Hippocampal formation (tissue), 2 donors: ENCODE measurements at places on chromosomes 6 and 20.

DNA sequence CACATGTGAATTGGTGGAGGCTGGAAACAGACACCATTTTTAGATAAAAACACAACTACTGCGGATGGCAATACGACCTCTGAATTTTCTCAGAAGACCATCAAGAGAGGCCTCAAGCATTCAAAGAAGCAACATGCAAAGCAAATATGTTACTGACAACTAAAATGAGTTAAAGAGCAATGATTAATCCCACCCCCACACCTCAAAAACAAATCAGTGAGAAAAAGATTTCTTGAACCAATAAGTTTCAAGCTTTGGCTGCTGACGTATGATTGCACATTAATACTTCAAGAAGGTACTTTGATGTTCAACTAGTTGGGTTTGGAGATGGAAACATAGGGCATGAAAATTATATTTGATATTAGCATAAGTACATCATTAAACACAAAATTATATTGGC, 982 bp downstream of the MMUT start:
- DNase-seq: no peak

DNA sequence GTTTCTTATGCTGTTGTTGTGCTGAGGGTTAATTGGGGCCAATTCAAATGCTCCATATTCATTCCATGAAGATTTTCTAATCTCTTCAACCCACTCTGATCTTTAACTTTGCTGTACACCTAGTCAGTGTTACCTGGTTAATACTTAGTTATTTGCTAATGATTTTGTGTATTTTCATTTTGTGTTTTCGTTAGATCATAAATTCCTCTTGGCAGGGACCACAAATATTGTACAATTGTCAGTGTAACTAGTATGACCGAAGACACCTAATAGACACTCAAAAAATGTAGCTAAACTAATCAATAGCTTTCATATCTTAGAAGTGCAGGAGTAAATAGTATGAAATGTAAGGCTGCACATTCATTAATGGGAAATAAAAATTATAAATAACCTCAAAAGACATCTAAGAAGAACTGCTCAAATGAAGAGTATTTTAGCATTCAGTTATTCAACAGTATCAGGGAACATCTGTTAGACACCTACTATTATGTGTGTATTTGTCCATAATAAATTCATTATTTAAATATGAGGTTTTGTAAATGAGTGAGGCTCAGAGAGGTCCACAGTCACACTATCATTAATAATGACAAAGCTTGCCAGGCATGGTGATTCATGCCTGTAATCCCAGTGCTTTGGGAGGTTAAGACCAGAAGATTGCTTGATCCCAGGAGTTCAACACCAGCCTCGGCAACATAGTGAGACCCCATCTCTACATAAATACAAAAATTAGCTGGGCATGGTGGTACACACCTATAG, 13.4 kb upstream of the HSF2 start:
- no peak for DNase-seq

DNA sequence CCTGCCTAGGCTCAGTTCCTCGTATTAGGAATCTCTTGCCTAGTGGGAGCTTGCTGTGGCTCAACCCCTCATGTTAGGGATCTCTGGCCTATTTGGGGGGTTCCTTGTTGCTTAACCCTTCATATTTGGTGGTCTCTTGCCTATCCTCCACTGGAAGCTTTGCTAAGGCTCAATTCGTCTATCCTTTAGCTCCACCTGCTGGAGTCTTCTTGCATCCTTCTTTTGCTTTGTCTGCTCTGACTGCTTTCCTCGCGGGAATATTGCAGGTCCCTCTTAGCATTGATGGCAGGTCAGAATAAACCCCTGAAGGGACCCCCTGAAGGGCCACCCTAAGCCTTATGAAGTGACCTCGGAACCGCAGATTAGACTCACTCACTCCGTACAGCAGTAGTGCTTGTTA, 203.0 kb upstream of the TBX18 start:
- DNase-seq: no peak

DNA sequence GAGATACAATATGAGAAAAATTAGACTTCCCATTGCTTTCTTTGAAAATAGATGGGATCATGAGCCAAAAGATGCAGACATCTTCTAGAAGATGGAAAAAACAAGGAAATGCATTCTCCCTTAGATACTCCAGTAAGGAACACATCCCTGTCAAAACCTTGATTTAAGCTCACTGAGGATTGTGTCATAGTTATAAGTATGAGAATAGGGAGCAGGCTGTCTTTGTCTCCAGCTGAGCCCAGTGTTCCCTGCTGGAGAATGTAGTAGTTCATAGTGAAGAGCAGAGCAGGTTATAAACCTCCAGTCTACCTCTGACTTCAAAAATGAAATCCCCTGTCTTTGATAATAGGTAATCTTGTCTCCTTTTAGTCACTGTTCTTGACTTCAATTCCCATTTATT, 589.9 kb downstream of the PHF3 start:
- DNase-seq: no peak

DNA sequence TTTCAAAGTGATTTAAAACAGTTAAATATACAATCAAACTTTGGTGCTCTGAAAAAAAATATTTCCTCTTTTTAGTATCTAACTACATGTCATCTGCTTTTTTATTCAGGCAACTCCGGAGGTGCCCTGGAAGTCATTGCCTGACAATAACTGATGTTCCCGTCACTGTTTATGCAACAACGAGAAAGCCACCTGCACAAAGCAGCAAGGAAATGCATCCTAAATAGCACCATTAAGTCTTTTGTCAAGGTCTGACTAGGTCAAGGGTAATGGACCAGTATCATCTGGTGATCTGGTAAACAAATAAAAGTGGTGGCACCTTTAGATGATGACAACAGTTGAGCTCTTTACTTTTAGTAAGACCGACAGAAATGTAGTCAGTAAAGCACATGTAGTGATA, 13.2 kb downstream of the FAM229B start:
- DNase-seq: no peak

DNA sequence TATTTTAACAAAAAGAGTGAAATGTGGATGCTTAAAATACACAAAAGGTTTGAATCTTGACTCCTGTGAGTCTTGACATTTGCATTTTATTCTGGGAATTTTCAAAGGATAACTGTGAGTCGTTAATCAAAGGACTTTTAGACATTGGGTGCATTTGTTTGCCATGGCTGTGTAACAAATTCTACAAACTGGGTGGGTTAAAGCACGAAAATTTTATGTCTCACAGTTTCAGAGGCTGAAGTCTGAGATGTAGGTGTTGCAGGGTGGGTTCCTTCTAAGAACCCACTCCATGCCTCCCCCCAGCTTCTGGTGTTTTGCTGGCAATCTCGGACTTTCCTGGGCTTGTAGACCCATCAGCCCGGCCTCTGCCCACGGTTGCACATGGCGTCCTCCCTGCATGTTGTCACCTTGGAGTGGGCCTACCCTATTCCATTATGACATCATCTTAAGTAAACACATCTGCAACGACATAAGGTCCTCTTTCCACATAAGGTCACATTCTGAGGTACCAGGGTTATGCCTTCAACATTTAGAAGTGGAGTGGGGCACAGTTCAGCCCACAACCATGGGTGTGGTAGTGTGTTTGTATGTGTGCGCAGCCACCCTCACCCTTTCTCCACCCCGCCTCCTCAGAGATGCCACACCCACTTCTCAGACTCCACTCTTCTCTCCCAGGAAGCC, 113.1 kb downstream of the FOXA2 start:
- no peak for DNase-seq

- no peak for DNase-seq
Observed at GRCh38 chr20:45164906-45165305, 9.8 kb upstream of the PI3 start.

GRCh38 chr20:36645998-36646397, at the start of gene SLA2:
Gene SLA2, minus strand, starts transcription at chr20:36646196. Its CDS starts 4,861 bp downstream, at chr20:36641335.
- DNase-seq: no peak

DNA sequence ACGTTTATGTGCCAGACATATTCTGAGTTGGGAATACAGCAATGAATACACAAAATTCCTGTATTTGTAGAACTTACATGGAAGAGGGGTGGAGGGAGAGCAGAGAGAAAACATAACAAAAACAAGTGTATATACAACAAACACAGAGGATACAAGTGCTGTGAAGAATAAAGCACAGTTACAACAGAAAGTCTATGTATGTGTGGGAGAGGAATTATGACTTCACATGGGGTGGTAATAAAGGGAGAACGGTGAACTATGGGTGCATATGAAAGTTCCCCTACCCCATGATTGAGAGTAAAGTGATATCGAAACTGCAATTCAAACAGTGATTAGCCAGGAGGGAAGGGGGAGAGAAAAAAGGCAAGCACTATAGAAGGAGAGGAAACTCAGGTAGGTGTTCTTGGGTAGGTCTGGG, 24.6 kb downstream of the HBS1L start:
- DNase-seq: no peak

GRCh38 chr6:166862287-166862977, 93.9 kb downstream of the RNASET2 start:
- no peak for DNase-seq

GRCh38 chr20:51481341-51481914, 61.1 kb downstream of the NFATC2 start:
- no peak for DNase-seq

GRCh38 chr6:70059039-70059719, 192.8 kb downstream of the COL19A1 start:
- no peak for DNase-seq

GRCh38 chr6:56263596-56264315, 16.4 kb upstream of the COL21A1 start:
- DNase-seq: no peak

DNA sequence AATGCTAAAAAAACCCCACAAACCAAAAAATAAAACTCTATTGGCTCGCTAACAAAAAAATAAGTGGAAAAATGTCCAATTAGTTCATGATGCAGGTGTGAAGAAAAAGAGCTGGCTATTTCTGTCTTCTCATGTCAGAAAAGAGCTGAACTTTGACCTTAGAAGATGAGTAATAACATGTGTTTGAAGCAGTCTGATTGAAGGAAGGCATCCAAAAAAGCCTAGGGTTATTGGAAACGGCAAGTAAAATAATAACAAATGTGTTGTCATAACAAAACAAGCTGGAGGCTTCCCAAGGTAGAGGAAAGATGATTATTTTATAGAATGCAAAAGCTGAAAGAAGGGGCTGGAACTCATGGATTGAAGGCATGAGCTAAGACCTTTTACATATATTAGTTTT, 94.4 kb upstream of the FAM184A start:
- DNase-seq: no peak

GRCh38 chr20:57909763-57910331, 200.0 kb upstream of the PMEPA1 start:
- DNase-seq: no peak

DNA sequence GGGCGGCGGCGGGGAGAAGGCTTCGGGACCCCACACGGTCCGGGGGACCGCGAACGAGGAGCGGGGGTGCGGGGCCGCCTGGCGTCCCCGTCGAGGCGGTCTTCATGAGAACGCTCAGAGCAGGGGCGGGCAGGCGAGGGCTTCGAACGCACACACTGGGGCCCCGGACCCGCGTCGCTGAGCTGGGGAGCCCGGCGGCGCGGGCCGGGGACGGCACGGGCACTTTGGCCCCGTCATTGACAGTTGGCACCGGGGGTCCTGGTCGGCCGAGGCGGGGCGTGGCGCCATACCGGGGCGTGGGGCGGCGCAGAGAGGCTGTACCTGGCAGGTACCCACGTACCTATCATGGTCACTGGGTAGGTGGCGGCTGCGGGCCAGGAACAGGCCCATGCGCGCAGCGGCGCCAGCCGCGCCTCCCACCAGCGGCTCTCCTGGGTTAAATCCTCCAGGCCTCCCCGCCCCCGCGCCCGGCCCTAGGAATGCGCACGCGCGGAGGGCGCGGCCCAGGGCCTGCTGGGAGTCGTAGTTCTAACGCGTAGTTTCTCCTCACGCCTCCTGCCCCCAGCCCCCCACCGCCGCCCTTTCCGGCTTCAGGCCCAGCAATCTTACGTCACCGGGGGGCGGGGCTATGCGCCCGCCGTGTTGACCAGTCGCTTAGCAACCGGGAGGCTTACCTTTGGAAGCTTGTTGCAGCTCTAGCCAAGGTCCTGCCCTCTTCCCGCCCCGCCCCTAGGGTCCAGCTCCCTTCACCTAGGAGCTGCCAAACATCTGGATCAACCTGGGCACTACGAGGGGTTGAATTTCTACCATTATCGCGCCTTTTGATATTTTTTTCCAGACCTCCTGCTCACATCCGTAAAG, at the start of the genes PACRG and PRKN:
TSS of gene PACRG (plus strand) at position 653 of the 861 bp plus-strand sequence.
TSS of gene PRKN (minus strand) at position 445 of the 861 bp plus-strand sequence.
- DNase-seq: peak; percentile 95

GRCh38 chr6:11752360-11752759, 26.2 kb downstream of the ADTRP start:
- DNase-seq: no peak

DNA sequence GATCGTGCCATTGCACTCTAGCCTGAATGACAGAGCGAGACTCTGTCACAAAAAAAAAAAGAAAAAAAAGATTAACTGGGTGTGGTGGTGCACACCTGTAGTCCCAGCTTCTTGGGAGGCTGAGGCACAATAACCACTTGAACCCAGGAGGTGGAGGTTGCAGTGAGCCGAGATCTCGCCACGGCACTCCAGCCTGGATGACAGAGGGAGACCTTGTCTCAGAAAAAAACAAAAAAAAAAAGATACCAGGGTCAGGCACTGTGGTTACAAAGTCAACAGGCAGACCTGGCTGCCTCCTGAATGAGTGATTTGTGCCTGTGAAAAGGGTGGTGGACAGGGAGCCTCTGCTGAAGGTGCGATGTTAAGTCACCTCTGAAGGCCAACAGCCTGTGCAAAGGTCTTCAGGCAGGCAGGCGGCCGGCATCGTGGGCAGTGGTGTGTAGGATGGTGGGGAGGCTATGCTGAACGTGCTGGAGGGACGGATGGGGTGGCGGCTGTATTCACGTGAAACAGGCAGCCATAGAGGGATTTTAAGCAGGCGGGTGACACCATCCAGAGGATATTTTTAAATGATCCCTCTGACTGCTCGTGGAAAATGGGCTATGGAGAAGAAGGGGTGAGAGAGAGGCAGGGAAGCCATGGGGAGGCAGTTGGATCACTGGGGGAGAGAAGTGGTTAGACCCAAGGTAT, 41.4 kb downstream of the NOL4L start:
- no peak for DNase-seq

- DNase-seq: no peak
Observed at GRCh38 chr6:148811459-148811858, 64.6 kb downstream of the UST start.

DNA sequence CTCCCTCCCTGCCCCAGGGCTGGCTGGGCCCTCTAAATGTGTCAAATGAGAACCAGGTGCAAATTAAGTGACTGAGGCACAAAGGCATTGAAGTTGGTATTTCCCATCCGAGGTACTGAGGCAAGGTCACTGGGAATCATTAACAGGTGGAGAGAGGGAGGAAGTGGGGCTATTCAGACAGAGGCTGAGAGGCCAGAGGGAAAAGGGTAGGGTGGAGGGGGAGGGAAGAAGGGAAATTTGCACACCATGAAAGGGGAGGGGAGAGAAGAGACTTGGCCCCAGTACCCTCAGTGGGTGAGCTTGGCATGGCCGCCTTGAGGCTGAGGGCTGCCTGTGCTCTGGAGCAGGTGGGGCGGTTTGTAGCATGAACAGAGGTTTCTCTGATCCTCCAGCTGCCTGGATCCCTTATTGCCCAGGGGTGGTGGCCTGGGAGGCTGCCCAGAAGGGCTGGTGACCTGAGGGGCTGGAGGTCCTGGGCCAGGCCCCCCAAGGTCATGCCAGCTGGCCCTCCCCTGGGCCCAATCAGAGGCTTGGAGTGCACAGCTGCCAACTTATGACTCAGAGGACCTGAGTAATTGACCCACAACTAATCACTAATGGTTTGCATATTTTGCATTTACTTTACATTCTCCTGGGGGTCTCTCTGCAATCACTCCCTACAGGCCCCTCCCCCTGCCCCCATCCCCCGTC, 40.3 kb upstream of the ZFAND3 start:
- no peak for DNase-seq

- no peak for DNase-seq
Observed at GRCh38 chr20:38055294-38055693, 21.7 kb downstream of the RPRD1B start.
